ENCODE measurements at places on chromosomes 4 and X.

DNA sequence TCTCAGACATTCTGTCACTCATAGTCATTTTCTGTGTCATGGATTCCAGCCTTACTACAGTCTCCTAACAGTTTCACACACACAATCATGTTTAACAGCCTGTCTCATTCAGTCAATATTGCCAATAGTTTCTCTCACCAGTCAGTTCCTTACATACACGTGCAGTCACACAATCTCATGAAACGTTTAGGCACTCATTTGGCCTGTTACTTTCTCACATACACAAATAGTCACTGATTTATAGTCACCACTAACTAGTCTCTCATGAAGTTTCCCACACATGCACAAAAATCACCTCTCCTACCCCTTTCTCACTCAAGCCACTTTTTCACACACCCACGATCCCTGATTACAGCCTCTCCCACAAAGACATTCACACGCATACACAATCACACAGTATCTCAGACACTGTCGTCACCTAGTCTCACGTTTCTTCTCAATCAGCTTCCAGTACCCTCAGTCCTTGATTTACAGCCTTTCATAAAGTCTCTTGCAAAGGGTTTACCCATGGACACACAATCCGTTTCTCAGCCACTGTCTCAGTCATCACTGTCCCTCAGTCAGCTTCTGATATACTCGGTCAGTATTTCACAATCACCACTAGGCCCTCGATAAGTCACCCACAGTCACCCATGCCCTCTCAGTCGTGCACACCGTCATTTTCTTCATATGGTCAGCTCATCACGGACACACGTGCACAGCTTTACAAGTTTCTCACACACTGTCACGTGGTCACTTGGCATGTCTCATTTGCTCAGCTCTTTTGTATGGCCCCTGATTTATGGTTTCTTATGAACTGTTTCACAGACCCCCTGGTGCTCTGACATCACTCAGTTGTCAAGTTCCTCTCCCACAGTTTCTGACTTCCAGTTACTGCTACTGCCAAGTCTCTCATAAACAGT lies 4.2 kb upstream of the CFP start:
- DNase-seq: no peak

GRCh38 chr4:40316782-40317635 lies 18.1 kb upstream of the CHRNA9 start:
- DNase-seq: peak; percentile 93

GRCh38 chr4:98508829-98509598 lies 149.4 kb downstream of the TSPAN5 start:
- DNase-seq: no peak

- no peak for DNase-seq
Measured at GRCh38 chr4:127217586-127218229, 415.0 kb upstream of the INTU start.

- DNase-seq: peak; percentile 68
Measured at GRCh38 chr4:89301003-89301402, 6.6 kb downstream of the GPRIN3 start.

DNA sequence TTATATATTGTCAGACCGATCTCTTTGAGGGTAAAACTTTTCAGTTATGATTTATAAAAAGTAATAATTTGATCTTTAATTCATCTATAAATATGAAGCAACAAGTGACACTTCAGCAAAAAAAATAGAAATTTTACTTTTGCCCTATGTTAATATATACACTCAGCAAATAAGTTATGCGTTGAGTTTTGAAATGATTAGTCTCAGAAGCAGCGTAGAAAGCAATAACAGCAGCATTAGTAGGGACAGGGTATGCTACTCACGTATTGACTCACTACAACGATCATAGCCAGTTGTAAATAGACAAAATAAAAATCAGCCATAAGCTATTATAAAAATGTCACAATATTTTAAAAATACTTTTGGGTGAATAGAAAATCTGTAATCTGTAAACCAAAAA lies 1229.2 kb downstream of the ADGRL3 start:
- no peak for DNase-seq

DNA sequence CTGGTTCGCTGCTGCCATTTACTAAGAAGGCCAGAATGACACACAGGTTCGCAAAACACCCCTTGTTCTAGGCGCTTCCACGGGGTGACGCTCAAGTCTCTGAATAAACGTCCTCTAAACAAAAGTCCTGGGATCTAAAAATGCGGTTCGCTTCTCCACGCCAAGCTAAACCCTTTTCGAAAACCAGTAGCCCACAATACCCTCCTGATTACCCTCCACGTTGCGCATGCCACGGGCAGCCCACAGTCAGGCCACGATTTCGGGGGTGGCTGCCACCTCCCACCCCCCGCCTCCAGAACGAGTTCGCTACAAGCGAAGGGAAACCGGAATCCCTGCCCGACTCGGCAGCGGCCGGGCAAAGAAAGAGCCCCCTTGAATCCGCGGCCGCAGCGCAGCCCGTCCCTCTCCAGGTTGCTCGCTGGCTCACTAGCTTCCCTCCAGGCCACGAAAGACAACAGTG lies 423 bp downstream of the RPL39 start:
- DNase-seq: peak; percentile 45

- DNase-seq: no peak
Measured at GRCh38 chr4:189088780-189089179, 851.9 kb upstream of the FRG1 start.

- no peak for DNase-seq
Measured at GRCh38 chr4:110632506-110633357, 9.9 kb upstream of the PITX2 start.

DNA sequence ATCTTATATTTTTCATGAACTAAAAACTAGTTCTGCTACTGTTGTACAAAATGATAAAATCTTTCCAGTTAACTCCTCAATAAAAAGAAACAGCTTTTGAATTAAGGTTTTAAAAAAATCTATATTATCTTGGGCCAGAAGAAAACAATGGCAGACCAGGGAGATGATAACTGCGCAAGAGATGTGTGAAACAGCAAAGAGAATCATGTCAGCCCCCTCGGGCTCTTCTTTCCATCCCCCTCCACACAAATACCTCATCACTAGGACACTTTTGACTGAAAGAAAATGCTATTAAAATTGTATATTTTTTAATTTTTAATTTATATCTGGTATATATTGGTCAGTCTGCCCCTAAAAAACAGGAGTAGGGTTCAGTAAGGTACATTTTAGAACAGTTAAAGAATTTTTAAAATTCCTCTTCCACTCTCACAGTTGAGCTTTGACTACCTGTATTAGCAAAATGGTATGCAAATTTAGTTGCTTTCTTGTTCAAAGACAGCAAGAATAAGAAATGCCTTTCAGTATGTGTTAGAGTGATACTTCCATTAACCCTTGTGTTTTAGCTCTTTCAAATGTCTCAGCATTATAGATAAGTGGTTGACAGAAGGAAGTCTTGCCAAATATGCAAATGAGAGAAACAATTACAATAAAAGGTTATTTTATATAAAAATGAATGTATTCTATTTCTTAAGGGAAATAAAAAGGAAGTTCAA lies 36.4 kb upstream of the LCORL start:
- no peak for DNase-seq

DNA sequence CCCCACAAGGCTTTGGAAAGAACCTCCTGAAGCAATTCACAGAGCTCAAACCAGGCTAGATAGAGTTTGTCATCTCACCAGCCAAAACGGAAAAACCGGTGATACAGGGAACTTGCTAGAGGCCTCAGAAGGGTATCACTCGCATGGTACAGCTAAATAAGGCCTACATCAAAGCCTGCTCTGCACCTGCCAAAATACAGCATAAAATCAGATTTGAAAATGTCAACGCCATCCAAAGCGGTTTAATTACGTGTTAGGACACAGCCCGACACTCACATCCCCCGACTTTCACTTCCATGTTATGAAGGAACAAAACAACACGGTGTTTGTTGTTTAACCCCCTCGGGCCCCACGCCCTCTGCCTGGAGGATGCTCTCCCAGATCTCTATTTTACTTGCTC lies 65.0 kb downstream of the MAPK10 start:
- no peak for DNase-seq

DNA sequence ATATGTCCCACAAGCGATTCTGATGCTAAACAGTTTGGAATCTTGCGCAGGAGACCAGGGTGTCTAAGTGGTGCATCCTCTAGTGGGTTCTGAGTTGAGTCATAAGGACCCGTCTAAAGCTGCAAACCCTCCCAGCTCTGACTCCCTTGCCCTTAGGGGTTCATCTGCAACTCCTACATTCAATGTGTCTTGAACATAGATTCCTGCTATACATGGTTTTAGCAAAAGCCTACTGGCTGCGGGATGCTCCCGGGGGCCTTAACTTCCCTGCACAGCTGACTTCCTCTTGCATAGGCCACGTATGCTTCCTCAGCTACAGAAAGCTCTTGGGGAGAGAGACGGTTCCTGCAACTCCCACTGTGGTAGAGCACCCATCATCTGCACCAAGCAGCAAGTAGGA lies 236.7 kb downstream of the EVC2 start:
- no peak for DNase-seq

GRCh38 chrX:69503782-69504625 lies at the start of gene NALF2:
NALF2 (plus strand) TSS chrX:69504326; CDS start chrX:69505283, 957 bp downstream.
- DNase-seq: peak; percentile 38

GRCh38 chr4:113106108-113106507 lies 56.7 kb downstream of the ANK2 start:
- DNase-seq: peak; percentile 85

- DNase-seq: peak; percentile 10
Measured at GRCh38 chr4:186627226-186627865, 72.0 kb upstream of the MTNR1A start.

DNA sequence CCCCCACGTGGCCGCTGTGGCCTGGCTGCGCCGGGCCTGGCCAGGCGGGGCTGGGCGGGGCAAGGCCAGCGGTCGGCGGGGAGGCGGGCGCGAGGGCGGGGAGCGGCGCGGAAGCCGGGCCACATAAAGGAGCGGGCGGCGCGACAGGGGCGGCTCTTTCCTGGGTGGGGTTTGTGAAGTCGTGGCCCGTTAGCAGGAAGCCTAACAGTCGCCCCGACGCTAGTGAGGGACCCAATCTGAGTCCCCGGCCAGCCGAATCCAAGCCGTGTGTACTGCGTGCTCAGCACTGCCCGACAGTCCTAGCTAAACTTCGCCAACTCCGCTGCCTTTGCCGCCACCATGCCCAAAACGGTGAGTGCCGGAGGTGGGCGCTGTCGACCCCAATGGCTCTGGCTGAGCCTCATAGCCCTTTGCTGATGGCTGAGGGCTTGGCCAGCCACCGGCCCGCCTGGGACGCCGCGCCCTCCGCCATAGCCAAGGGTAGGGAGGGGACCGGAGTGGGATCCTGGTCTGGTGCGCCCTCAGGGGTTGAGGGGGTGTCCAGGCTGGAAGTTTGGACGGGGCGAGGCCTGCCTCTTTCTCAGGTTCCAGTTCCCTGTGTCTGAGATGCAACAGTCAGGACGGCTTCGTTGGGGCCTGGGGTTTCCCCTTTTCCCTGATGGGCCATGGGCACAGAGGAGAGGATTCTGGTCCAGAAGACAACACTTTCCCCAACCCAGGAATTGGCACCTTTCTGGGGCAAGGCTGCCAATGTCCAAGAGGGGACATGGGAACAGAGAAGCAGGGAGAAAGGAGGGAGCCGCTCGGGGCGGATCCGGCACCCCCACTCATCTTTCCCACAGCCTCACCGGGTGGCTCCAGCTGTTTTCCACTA lies at the start of gene MSN:
Gene MSN, plus strand, starts transcription at position 152 of the 874 bp plus-strand sequence. Its CDS starts 188 bp downstream, at position 340.
- peak; percentile 77 for DNase-seq

DNA sequence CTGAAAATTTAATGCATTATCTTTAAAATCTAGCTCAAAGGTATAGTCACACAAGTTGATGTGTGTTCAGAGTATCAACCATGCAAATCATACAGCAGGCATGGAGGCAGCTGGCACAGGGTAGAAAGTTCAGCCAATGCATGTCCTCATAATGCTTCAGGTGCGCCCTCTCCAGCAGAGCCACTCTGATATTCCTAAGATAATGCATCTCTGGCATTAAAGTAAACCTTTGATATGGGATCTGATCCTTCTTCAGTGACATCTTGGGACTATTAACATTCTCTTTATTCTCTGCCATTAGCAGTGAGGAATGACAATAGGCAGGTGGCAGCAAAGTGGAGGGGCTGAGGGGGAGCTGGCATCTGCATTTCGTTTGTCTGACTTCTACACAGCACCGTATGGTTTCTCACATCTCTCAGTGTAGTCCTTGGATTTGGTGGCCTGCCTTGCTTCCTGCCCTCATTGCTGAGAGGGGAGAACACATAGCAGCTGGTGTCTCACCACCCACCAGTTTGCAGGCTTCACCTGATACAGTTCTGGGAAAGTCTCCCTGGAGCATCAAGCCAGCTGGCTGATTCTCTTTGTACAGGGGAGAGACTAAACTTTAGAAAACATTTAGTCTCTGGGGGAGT lies 168.7 kb upstream of the TBC1D9 start:
- no peak for DNase-seq

DNA sequence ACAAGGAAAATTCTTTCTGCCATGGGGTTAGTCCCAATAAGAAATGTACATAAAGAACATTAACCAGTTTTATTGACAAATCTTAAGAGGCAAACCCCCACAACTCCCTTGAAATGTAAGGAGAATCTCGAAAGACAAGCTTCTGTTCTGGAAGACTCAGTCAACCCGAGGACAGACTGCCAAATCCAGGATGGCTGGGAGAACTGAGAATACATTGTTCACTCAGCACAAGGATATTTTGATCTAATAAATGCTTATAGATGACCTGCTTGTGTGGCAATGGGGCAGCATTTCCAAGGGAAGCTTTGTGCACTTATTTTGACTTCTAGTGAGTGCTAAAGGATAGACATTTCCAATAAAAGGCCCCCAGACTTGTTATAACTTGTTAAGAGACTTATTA lies 280.4 kb downstream of the DHX15 start:
- no peak for DNase-seq

DNA sequence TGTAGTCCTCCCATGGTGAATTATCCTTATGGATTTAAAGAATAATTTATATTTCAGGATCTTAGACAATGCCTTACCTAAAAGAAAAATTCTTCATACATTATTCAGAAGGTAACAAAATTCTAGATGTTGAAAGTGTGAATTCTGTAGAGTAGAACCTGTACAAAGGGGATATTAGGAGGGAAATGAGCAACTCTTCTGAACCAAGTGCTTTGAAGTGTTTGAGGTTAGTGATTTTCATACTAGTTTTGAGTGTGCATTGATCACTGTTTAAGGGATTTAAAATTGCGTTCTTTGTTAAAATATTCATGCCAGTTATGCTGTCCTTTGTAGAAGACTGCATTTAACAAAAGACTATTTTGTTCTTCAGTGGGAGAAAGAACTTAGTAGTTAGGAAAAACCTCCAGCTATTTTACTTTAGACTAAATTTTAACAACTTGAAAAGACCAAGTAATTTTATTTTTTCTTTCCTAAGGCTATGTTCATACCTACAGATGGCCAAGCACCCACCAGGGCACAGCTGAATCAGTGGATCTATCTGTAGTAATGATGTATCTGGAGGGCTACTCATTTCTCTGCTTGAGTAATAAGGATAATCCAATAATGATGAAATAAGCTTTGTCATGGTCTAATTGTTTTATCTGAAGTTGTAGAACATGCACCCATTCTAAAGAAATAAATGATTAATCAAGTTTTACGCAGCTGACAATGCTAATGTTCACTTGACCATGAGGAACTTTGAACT lies 134.3 kb upstream of the RPS6KA6 start:
- DNase-seq: no peak

DNA sequence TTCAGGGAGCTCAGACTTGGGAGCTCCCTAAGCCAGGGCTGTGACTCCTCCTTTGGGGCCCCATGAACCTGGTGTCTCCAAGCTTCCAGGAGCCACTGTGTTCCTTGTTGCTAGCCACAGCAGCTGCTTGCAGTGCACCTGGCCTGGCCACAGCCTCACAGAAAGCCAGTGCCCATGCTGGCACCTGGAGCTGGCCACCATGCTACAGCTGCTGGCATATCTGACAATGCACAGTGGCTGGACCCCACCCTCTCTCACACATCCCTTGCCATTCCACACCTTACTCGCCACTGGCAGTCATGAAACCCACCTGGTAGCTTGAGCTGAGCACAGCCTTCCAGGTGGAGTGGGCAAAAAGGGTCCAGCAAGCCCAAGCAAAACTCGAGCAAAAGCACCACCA lies 441.7 kb downstream of the ARAP2 start:
- no peak for DNase-seq
